AG04450 (cell line): ENCODE measurements at places on chromosomes 6 and 20. TPM values are rescaled to one million over a fixed set of nuclear protein-coding genes. Genes with fewer than 3 reads are reported as not detected.

GHRH gene
- not detected in 2 replicates for polyA plus RNA-seq

GRCh38 chr20:48416002-48416401 is 411.8 kb downstream of the PREX1 start:
- DNase-seq, result no peak

- DNase-seq, result no peak
Observed at GRCh38 chr6:45423824-45424450, 46.2 kb upstream of the SUPT3H start.

DNA sequence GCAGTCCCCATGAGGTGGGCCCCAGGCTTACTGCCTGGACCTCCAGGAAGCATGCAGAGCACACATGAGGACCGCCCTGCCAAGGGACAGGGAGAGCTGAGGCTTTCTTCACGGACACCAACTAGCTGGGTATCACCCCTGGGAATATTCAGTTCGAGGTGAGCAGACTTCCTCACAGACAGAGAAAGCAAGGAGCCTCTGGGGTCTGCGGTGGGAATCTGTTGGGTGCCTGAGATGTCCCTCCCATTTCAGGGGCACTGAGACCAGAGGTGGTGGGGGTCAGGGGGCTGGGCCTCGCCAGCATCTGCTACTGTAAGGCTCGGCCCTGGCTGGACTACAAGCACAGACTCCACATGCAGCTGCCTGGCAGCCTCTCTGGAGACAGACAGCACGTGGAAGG is 74.3 kb upstream of the SYNDIG1 start:
- no peak for DNase-seq

GRCh38 chr6:137092018-137092417 is 47.3 kb upstream of the IL20RA start:
- no peak for DNase-seq

GRCh38 chr6:110538416-110539160 is 62.2 kb upstream of the SLC22A16 start:
- DNase-seq, result no peak

GRCh38 chr6:29502597-29502996 is 14.8 kb upstream of the MAS1L start:
- no peak for DNase-seq

GRCh38 chr6:92047860-92048259 is 1371.5 kb downstream of the EPHA7 start:
- DNase-seq, result no peak

DNA sequence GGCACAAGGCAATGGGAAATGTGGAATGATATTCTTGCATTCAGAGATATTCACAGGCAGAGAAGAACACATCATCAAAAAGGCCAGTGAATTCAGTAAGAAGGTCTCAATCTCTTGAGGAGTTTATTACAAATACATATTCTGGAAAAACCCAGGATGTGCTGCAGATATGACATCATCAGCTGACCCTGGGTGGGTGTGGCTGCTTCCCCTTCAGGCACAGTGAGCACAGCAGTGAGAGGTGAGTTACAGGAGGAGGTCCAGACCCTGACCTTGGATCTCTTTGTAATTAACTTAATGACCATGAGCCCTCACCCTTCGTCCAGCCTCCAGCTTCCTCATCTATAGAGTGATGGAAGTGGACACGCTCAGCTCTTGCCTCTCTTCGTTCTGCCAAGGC is 147.5 kb upstream of the SYNDIG1 start:
- DNase-seq, result no peak

- DNase-seq, result no peak
Observed at GRCh38 chr6:23380465-23380864, 745.5 kb upstream of the NRSN1 start.

DNA sequence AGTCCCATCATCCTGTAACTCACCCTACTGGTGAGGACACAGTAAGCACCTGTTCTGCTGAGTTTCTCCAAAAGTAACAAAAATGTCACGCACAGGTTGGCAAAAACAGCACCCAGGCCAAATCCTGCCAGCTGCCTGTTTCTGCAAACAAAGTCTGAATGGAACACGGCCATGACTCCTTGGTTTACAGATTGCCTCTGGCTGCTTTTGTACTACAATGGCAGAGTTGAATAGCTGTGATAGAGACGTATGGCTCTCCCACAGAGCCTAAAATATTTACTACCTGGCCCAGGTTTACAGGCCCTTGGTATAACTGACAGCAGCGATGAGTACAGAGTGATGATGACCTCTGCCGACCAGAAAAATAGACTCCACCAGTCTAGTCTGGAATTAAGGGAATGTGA is 52.6 kb downstream of the CNKSR3 start:
- DNase-seq, result no peak
